ENCODE measurements at places on chromosomes 1 and 21.

- no peak for DNase-seq
These were observed 2.1 kb downstream of the MYBPH start for GRCh38 chr1:203173566-203173965.

- no peak for DNase-seq
These were observed 21.8 kb downstream of the TGFBR3 start for GRCh38 chr1:91864017-91864700.

DNA sequence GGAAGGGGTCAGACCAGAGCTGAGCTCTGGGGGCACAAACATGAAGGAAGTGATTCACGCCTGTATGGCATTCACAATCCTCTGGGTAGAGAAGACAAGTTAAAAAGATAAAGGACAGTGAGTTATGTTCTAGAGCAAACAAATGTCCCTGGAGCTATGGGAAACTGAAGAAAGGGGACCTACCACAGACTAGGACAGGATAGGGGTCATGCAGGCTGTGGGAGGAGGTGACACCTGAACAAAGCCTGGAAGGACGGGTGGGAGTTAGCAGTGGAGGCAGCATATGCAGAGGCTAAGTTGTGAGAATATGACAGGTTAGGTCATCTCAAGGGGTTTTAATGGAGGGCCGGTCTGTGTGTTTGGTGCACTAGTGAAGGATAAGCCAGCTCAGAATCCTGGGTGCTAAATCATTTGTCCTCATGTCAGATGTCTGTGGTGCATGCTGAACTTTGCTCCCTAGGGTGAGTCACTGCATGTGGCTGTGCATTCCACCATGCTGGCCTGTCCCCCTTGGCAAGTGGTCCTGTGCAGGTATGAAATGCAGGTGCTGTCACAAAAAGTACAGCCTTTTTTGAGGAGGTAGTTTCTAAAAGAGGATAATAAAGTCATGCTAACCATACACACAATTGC is 28.5 kb downstream of the TNN start:
- no peak for DNase-seq

GRCh38 chr1:208724079-208724478 is 479.9 kb upstream of the PLXNA2 start:
- no peak for DNase-seq

DNA sequence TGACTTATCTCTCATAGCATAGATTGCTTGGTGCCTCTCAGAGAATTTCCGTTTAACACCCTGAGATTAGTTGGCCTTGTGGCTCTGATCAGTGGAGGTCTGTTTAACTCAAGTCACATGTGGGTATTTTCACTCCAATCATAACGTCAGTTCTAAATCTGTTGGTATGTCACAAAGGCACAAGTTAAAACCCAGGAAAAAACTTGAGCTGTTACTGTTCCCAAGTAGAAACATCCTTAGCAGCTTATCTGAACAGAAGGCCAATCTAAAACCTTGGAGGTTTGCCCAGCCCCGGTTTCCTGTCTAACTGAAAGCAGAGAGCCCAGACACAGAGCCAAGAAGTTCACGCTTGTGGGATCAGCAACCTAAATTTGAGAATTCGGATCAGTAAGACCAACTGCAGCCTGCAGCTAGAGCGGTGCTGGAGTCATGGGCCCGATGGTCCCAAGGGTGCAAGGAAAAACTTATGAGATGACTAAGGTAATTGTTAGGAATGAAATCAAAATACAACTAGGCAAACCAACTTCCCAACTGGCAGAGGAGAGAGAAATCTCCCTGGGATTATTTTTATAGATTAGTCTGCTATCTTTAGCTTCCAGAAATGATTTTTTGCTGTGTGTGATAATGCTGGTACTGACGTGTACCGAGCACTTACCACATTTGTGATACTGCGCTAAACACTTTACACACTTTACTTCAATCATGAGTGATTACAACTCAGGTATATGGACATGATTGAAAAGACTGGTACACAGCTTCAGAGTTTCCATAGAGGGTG is 90.2 kb upstream of the C1orf21 start:
- peak; percentile 40 for DNase-seq

GRCh38 chr1:232382671-232383070 is 247.3 kb downstream of the SIPA1L2 start:
- no peak for DNase-seq

GRCh38 chr1:170198584-170198983 is 52.8 kb downstream of the NTMT2 start:
- DNase-seq, result no peak

DNA sequence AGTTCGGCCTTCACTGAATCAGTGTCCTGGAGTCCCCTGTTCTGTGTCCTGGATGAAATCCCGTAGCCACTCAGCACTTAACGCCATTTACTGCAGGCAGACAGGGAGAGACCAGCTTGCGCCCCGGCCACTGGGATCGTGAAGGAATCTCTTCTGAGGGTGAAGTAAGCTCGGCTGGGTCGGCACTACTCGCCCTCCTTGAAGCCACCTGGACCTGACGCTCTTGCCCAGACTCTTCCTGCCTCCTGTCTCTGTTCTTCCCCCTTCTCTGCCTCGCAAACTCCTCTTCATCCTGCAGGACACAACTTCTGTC is 99.9 kb upstream of the ZBTB40 start:
- no peak for DNase-seq

DNA sequence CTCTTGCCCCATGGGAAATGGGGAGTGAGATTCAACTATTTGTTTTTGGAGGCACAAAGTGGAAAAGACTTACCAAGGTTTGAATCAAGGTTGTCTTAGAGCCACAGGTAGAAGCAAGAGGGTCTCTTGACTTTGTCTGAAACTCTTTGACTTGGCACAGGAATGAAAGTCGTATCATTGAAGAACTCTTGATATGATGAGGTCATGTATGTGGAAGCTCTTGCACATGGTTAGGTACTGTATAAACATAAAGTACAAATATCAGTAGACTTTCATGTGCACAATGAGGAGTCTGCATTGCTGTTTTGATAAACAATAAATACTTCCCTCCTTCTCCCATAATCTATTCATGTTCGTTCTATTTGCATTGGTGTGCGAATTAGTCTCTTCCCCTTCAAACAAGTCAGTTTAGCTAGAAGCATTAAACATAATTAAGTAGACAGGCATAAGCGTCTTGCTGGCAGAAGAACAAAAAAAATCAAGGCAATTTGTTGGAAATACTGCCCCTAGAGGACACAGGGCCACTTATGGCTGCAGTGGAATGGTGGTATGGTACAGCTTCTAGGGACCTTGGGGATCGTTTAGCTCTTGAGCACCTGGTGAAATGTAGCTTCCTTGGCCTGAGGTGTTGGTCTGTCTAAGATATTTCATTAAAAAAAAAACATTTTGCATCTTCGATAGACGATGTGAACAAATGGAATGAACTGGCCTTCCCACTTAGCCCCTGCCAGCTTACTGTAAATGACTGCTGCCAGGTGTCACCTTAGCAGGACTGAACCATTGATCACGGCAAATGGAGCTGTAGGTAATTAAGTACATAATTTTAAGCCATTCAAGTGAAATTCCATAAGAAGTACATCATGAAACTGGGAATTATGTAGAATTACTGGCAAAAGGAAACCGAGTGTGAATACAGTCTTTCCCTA is 218.0 kb upstream of the GALNT2 start:
- DNase-seq, result peak; percentile 2

- no peak for DNase-seq
These were observed 153.8 kb downstream of the PCBP3 start for GRCh38 chr21:45797338-45797737.

DNA sequence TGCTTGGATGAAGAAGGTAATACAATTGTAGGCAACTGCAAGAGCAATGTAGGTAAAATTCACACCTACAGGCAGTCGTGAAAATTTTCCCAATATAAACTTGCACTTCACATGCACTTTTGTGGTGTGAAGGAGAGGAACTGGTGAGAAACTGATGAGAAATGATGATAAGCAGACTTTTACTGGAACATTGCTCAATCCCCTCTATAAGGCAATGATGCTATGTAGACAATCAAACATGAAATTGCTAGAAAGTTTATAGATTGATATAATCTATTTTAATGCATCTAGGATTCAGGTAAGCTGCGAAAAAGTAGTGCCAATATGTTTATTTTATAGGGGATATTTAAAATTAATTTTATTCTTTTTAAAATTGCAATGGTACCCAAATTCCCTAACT is 802.2 kb downstream of the KCNT2 start:
- no peak for DNase-seq

GRCh38 chr1:84603941-84604830 is 29.9 kb upstream of the CTBS start:
- no peak for DNase-seq

DNA sequence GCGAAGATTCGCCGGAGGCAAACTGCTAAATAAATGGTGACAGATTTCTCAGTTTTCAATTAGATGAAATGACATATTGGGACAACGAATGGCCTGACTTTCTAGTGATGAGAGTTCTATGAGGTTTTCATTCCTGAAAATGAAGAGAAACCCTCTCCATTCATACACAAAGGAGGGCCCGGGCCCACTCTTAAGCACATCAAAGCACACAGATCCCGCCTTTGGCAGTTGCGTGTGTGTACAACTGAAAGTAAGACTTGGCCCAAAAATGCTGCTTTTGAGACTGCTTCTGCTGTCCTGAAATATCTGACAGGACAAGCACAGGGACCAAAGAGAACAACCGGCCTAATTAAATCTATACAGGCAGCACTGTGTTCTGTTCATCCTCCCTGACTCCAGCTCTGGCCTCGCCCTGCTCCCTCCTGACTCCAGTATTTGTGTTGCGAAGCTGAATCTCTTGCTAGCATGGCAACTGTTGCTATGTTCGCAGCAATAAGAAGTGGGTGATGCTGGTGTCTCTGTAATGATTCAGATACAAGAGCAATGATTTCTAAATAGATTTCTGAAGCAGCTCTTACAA is 7.4 kb downstream of the LRRC53 start:
- no peak for DNase-seq

DNA sequence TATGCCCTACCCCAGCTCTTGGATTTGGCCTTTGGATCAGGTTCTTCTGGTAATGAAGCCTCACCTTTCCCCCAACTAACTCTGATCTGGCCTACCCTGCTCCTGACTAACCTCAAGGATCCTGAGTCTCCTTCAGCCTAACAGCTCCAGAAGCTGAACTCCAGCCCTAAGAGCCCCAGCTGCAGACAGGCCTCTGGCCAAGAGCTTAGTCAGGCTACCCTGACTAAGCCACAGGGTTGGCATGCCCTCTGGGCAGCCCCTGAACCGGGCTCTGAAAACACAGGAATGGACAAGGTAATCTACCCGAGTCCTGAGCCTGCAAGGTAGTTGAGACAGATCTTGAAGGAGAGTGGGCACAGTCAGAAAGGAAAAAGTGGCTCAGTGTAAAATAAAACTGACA is 29.4 kb downstream of the COA7 start:
- DNase-seq, result no peak

DNA sequence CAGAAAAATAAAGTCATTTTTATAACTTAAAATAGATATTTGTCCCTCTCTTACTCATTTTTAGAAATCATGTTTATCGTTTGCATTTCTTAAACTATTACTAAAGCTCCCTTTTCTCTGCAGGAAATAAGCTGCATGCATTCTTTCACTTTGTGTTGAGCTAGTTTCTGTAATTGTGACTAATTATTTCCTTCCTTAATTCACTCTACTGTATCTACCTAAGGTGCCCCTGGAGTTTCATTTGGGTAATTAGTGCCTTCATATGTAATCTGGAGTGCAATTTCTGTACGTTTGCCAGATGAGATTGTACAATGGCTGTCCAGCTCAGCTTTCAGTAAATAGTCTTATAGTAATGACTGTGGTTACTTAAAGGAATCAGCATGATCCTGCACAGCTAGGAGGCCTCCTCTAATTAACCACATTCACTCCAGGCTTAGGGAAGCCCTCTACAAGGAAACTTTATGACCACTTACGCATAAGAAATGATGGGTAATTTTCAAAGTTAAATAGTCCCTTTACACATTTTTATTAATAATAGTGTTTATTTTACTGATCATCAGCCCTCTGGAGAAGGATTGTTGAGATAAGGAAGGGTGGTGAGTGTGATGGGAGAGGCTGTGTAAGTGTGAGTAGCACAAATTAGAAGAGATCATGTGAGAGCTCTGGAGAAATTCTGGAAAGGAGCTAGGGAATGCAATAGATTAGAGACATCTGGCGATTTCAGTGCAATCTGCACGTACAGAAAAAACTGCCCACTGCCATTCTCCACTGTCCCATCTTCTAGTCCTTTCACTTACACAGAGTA is 86.8 kb downstream of the LRRC8C start:
- DNase-seq, result peak; percentile 81

GRCh38 chr1:248406721-248407692 is 4.2 kb downstream of the OR2T1 start:
- DNase-seq, result no peak

GRCh38 chr1:224054012-224054411 is 59.9 kb upstream of the FBXO28 start:
- DNase-seq, result no peak

- no peak for DNase-seq
These were observed 12.0 kb upstream of the SKI start for GRCh38 chr1:2215909-2216766.

GRCh38 chr21:14487490-14488432 is 58.4 kb downstream of the SAMSN1 start:
- no peak for DNase-seq

GRCh38 chr1:165449131-165449530 is 4.2 kb upstream of the RXRG start:
- no peak for DNase-seq

- no peak for DNase-seq
These were observed 6.7 kb upstream of the CASZ1 start for GRCh38 chr1:10802944-10803715.

Data from AML-193 (cell line).